Transverse colon (tissue), 4 donors: ENCODE measurements at places on chromosomes 7 and 10.

- no peak overlapping the region for H3K4me3 ChIP-seq
- DNase-seq, result no peak
- no peak overlapping the region for H3K27ac ChIP-seq
- no peaks in the 10 kb centered on the region for H3K27me3 ChIP-seq
- H3K36me3 ChIP-seq, result no peaks in the 10 kb centered on the region
Measured at GRCh38 chr10:66627156-66627555, 298.7 kb upstream of the LRRTM3 start.

GRCh38 chr10:3803927-3804741 lies 19.1 kb upstream of the KLF6 start:
- no peak overlapping the region for H3K4me3 ChIP-seq
- H3K27ac ChIP-seq, result peak overlapping the region; percentile 90
- H3K27me3 ChIP-seq, result no peaks in the 10 kb centered on the region
- no peak for DNase-seq
- peaks cover 56% of the 10 kb centered on the region for H3K4me1 ChIP-seq
- no peaks in the 10 kb centered on the region for H3K36me3 ChIP-seq

- no peak overlapping the region for H3K4me3 ChIP-seq
- H3K27me3 ChIP-seq, result peaks cover 78% of the 10 kb centered on the region
- no peaks in the 10 kb centered on the region for H3K36me3 ChIP-seq
- DNase-seq, result no peak
- no peak overlapping the region for H3K27ac ChIP-seq
Measured at GRCh38 chr7:76272142-76272541, 30.3 kb upstream of the HSPB1 start.

- DNase-seq, result peak; percentile 90
- no peaks in the 10 kb centered on the region for H3K36me3 ChIP-seq
- peak overlapping the region; percentile 88 for H3K27ac ChIP-seq
- H3K4me3 ChIP-seq, result peak overlapping the region; percentile 12
Measured at GRCh38 chr7:36291387-36292316, 98.0 kb upstream of the ANLN start.

DNA sequence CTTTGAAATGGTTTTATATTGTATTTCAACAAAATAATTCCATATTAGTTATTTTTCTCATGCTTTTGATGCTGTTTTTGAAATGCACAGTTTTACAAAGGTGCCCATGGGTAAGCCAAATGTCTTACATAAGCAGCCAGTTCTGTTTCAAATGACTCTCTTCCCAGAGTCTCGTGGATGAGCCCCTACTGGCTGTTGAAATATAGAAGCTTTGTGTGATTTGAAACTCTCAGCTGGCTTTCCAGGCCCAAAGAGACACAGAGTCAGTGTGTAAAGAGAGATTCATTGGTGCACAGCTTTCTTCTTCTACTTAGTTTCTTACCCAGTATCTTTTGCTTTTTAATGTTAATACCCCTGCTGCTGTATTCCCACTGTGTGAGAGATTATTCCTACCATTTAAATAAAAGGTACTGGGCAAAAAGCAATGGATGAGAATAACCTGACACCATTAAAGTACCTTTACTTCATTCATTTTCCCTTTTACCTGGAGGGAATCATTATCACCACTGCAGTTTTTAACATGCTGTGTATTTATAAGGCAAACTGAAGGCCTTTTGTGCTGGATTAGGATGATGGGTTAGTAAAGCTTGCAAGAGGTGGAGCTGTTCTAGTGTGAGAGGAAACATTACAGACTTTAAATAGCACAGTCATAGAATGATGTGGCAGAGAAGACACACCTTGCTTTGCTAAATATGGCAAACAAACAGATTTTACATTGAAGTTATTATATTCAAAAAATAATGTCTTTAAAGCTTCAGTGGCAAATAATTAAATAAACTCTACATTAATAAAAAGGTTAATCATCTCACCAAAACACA lies 415.1 kb downstream of the THSD7A start:
- H3K4me1 ChIP-seq, result no peaks in the 10 kb centered on the region
- no peaks in the 10 kb centered on the region for H3K36me3 ChIP-seq
- no peaks in the 10 kb centered on the region for H3K27me3 ChIP-seq
- H3K4me3 ChIP-seq, result no peak overlapping the region
- no peak for DNase-seq
- no peak overlapping the region for H3K27ac ChIP-seq

DNA sequence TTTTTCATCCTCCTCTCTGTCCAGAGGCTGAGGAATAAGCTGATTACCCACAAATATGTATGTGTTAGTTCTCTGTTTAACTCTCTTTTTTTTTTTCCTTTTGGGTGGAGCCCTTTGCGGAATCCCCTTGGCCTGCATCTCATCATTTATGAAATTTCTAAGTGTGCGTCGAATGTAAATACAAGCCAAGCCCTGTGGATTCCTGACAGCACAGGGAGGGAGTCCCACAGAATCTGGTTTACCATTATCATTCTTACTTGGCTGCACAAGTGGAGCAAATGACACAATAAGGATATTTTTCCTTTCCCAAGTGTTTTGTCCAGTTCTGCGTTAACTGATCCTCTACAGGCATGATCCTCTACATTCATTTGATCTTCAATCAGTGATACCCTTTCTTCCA lies 11.4 kb downstream of the STK31 start:
- H3K27ac ChIP-seq, result no peak overlapping the region
- H3K36me3 ChIP-seq, result no peaks in the 10 kb centered on the region
- H3K27me3 ChIP-seq, result no peaks in the 10 kb centered on the region
- DNase-seq, result no peak

DNA sequence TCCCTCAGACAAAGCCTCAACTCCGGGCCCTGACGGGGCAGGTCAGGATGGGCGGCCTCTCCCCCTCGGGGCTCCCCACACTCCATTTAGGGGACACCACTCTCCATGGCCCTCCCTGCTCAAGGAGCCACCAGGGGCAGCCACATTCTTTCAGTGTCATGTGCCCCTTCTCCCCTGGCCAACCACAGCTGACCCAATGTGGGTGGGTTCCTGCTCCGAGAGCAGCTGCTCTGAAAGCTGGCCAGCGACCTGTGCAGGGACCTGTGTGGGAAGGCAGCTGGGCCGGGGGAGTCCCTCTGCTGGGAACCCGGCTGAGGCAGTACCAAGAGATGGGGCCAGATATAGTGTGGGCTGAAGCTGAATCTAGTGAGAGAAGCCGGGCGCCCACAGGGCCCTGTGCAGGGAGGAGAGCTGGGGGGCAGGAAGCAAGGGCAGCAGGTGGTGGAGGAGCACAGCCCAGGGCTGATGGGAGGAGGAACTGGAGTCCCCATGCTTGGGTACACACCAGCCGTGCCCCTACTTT lies 40.6 kb upstream of the NPFFR1 start:
- H3K4me3 ChIP-seq, result no peak overlapping the region
- no peak for DNase-seq
- H3K27ac ChIP-seq, result no peak overlapping the region
- no peaks in the 10 kb centered on the region for H3K27me3 ChIP-seq

DNA sequence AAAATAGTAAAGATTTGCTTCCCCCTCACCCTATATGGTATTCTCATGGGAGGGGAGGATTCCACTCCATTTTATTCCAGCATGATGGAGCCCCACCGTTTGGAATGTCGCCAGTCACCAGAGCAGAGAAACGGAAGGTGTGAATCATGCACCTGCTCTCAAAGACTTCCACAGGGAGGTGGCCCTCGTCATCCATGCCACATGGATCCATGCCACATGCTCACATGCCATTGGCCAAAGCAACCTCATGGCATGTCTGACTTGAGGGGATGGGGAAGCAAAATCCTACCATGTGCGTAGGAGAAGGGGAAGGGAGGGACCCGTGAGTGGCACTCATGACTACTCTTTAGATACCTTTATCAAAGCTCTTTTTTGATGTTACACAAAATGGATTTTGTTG lies 256.0 kb downstream of the SKAP2 start:
- no peak for DNase-seq
- no peaks in the 10 kb centered on the region for H3K27me3 ChIP-seq
- no peaks in the 10 kb centered on the region for H3K36me3 ChIP-seq
- no peak overlapping the region for H3K27ac ChIP-seq
- no peaks in the 10 kb centered on the region for H3K4me1 ChIP-seq

- no peak overlapping the region for H3K4me3 ChIP-seq
- H3K27ac ChIP-seq, result no peak overlapping the region
- H3K36me3 ChIP-seq, result no peaks in the 10 kb centered on the region
- DNase-seq, result peak; percentile 53
- H3K4me1 ChIP-seq, result no peaks in the 10 kb centered on the region
Measured at GRCh38 chr7:107874605-107875446, 16.2 kb upstream of the DLD start.

DNA sequence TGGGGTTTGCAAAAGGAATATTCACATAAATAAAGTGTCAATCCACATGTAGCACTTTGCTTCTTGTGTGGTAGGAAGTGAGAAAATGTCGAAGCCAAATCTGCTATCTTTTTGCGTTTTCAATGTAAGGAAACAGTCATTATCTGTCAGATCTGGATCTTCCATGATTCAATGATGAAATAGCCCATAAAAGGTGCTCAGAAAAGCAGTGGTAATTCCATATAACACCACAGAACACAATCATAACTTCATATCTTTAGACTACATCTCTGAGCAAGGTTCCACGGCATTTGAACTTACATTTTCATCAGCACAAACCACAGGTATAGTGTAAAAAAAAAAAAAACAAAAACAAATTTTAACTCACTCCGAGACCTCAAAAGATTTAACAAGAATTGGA lies 39.9 kb upstream of the EGR2 start:
- no peak overlapping the region for H3K27ac ChIP-seq
- H3K4me1 ChIP-seq, result no peaks in the 10 kb centered on the region
- H3K27me3 ChIP-seq, result no peaks in the 10 kb centered on the region
- H3K36me3 ChIP-seq, result no peaks in the 10 kb centered on the region

GRCh38 chr7:55488216-55488615 lies 84.1 kb downstream of the VOPP1 start:
- H3K4me3 ChIP-seq, result no peak overlapping the region
- H3K27me3 ChIP-seq, result no peaks in the 10 kb centered on the region
- no peak overlapping the region for H3K27ac ChIP-seq
- no peak for DNase-seq

GRCh38 chr7:158541346-158542010 lies 46.1 kb downstream of the PTPRN2 start:
- no peak for DNase-seq
- H3K4me1 ChIP-seq, result no peaks in the 10 kb centered on the region
- H3K27ac ChIP-seq, result no peak overlapping the region
- H3K27me3 ChIP-seq, result no peaks in the 10 kb centered on the region

DNA sequence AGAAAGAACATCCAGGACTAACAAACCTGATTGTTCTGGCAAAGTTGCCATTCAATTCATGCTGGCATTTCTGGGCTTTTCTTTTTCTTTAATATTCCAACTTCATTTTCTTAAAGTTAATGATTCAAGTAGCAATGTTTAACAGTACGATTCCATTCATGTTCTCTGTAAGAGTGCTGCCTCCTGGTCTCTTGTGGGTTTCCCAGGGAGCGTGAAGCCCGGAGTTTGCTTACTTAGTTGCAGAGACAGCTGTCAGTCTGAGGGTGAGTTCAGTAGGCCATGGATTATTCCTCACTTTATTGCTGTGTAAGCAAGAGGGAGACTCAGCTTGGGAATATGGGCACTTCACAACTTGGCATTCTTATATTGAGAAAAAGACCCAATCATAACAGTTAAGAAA lies 142.2 kb downstream of the TWIST1 start:
- no peaks in the 10 kb centered on the region for H3K27me3 ChIP-seq
- H3K36me3 ChIP-seq, result no peaks in the 10 kb centered on the region
- H3K4me1 ChIP-seq, result no peaks in the 10 kb centered on the region
- H3K27ac ChIP-seq, result no peak overlapping the region

DNA sequence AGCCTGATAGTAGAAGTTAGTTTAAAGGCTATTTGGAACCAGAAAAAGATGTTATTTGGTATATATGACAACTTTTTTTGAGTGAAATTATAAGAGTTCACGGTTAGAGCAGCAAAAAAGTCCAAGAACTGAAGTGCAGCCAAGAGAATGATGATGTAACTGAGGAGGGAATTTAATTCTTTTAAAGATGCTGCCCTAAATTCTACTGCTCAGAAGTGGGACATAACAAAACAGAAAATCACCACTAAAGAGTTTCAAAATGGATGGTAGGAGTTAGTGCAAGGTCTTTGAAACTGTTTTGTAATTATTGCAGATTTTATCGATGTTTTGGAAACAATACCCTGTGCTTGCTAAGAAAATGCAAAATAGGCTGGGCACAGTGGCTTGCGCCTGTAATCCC lies 6.5 kb downstream of the SAMD8 start:
- peak overlapping the region; percentile 44 for H3K27ac ChIP-seq
- H3K36me3 ChIP-seq, result no peaks in the 10 kb centered on the region
- H3K27me3 ChIP-seq, result no peaks in the 10 kb centered on the region

DNA sequence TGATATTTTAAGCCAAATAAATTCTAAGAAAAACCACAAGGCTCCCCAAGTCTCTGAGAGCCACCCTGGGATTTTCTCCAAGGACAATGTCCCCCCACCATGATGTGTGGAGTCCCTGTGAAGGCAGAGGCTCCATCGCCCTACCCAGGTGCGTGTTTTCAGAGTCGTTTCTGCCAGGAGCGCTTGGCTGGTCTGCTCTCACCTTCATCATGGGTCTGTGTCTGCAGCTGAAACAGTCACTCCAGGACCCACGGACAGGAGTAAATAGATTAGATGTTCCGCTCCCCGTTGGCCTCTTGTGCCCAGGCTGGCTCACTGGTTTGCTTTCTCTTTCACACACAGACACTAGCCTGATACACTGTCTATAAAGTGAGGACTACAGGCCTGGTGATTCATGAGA lies 217.5 kb downstream of the SFMBT2 start:
- no peaks in the 10 kb centered on the region for H3K27me3 ChIP-seq
- no peak overlapping the region for H3K27ac ChIP-seq
- no peak for DNase-seq

DNA sequence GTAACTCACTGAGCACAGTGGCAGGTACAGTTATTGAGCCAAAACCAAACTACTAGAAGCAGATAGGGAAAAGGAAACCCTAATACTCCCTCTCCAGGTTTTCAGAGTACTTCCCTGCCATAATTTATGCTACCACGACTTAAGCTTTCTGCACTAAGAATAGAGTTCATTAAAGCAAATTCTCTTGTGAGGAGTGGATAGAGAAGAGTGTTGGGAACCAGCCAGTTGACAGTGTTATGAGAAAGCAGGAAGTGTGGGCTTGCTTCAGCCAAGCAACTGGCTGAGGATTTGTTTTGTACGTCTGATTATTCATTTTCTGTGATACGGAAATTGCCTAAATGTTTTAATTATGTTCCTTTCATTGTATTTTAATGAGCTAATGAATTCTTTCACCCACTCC lies 280.5 kb downstream of the KIF20B start:
- no peak overlapping the region for H3K27ac ChIP-seq
- no peak for DNase-seq

GRCh38 chr7:151094675-151095074 lies 8.4 kb downstream of the AGAP3 start:
- no peak for DNase-seq
- H3K27ac ChIP-seq, result no peak overlapping the region
- H3K4me3 ChIP-seq, result no peak overlapping the region

GRCh38 chr10:75773231-75773780 lies 341.9 kb downstream of the LRMDA start:
- H3K4me3 ChIP-seq, result no peak overlapping the region
- H3K4me1 ChIP-seq, result no peaks in the 10 kb centered on the region
- H3K27ac ChIP-seq, result peak overlapping the region; percentile 23
- H3K36me3 ChIP-seq, result no peaks in the 10 kb centered on the region
- no peaks in the 10 kb centered on the region for H3K27me3 ChIP-seq
- no peak for DNase-seq

GRCh38 chr10:3873728-3874461 lies 88.9 kb upstream of the KLF6 start:
- no peak overlapping the region for H3K4me3 ChIP-seq
- no peak for DNase-seq
- peaks cover 35% of the 10 kb centered on the region for H3K4me1 ChIP-seq
- peak overlapping the region; percentile 67 for H3K27ac ChIP-seq
